ENCODE measurements at places on chromosomes 5 and 9. TPM values are rescaled to one million over a fixed set of nuclear protein-coding genes. Genes with fewer than 3 reads are reported as not detected.

DNA sequence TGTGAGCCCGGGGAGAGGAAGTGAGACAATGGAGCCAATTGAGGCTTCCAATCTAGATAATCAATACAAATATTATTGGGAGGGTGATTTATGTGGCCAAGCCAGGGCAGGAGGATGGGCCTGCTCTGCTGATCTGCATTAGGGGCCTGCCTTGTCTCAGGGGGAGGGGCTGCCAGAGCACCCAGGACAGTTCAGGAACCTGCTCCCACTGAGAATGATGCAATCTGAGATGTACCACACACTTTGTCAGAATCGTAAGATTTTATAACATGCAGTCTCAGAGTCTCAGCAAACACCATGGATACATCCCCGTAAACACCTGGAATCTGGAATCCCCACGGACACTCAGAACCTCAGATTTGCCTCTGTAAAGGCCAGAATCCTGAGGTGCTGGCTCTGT, 19.3 kb downstream of the FGF18 start:
- no peaks in the 10 kb centered on the region for H3K4me1 ChIP-seq
- H3K27ac ChIP-seq, result no peak overlapping the region
- no peak for DNase-seq
- no peak overlapping the region for H3K4me3 ChIP-seq
- no peaks in the 10 kb centered on the region for H3K27me3 ChIP-seq

DNA sequence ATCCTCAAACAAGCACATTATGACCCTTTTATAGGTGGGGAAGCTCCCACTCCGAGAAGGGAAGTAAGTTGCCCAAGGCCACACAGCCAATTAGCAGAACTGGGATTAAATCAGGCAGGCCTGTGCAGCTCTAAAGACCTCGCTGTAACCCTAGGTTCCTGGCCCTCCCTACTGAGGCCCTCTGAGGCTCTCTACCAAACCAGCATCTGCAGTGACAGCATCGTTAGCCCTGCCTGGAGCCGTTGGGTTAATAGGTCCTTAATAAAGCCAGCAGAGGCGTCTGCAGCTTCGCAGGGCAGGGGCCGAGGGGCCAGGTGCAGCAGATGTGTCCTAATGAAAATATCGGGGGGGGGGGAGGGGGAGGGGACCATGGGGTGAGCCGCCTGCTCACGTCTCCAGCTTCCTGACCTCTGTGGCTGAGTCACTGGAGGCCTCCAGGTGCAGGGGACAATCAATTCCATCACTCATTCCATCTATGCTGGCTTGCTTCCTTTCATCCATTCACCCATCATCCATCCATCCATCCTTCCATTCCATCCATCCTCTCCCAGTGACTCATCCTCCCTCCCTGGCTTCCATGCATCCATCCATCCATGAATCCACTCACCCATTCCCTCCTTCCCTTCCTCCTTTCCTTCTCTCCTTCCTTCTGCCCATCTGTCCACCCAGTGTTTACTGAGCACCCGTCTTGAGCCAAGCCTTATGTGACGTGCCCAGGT, 203.9 kb downstream of the C9orf50 start:
- no peaks in the 10 kb centered on the region for H3K27me3 ChIP-seq
- no peaks in the 10 kb centered on the region for H3K36me3 ChIP-seq
- H3K4me3 ChIP-seq, result no peak overlapping the region

DNA sequence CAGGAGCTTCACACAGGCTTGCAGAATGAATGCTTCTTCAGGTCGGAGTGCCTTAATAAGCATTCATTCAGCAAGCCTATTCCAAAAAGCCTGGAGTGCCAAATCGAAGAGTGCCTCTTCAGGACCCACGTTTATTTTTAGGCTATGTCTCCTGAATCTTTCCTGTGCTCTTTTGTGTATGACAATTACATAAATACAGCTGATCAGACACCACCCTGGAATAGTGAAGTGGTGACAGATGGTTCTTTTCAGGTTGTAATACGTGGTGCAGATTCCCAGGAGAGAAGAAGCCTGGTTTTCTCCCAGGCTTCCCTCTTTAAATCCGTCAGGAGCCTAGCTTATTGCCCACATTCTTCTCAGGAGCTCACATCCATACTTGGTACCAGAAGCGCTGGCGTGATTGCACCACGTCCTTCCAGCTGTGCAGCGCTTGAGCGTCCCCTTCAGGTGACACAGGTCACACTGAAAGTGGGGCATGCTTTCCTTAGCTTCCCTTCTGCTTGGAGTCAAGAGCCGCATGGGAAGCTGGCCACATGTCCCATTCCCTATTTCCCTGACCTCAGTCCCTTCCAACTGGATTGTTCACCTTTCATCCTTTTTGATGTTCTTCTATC, 123.1 kb downstream of the ADCY2 start:
- H3K4me3 ChIP-seq, result no peak overlapping the region
- DNase-seq, result no peak
- H3K27me3 ChIP-seq, result no peaks in the 10 kb centered on the region
- no peaks in the 10 kb centered on the region for H3K4me1 ChIP-seq
- H3K36me3 ChIP-seq, result no peaks in the 10 kb centered on the region
- no peak overlapping the region for H3K27ac ChIP-seq

GRCh38 chr5:1150866-1151265, 39.0 kb upstream of the SLC12A7 start:
- H3K27me3 ChIP-seq, result peaks cover 16% of the 10 kb centered on the region
- no peak for DNase-seq
- no peaks in the 10 kb centered on the region for H3K4me1 ChIP-seq
- H3K27ac ChIP-seq, result no peak overlapping the region
- H3K4me3 ChIP-seq, result no peak overlapping the region
- H3K36me3 ChIP-seq, result no peaks in the 10 kb centered on the region

The TLX3 gene
- total RNA-seq, result not detected
